Trophoblast cell (in vitro differentiated cells and primary cell): ENCODE measurements at places on chromosomes 13 and 19.

DNA sequence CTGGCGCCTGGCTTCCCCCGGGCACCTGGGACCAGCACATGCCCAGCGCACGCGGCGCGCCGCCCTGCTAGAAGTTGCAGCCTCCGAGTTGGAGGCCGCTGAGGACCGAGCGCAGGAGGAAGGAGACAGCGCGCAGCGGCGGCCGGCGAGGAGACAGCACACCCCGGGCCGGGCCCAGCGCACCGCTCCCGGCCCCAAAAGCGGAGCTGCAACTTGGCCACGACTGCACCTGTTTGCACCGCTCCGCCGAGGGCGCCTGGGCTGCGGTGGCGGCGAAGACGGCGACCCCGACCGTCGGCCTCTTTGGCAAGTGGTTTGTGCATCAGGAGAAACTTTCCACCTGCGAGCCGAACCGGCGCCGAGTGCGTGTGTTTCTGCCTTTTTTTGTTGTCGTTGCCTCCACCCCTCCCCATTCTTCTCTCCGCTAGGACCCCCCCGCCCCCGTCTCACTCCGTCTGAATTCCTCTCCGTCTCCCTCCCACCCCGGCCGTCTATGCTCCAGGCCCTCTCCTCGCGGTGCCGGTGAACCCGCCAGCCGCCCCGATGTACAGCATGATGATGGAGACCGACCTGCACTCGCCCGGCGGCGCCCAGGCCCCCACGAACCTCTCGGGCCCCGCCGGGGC is at the start of gene SOX1:
Gene SOX1, plus strand, starts transcription at position 34 of the 626 bp plus-strand sequence. Its CDS starts 510 bp downstream, at position 544.
- DNase-seq, result no peak

- DNase-seq, result peak; percentile 59
Observed at GRCh38 chr13:59914556-59914955, 249.2 kb downstream of the DIAPH3 start.

DNA sequence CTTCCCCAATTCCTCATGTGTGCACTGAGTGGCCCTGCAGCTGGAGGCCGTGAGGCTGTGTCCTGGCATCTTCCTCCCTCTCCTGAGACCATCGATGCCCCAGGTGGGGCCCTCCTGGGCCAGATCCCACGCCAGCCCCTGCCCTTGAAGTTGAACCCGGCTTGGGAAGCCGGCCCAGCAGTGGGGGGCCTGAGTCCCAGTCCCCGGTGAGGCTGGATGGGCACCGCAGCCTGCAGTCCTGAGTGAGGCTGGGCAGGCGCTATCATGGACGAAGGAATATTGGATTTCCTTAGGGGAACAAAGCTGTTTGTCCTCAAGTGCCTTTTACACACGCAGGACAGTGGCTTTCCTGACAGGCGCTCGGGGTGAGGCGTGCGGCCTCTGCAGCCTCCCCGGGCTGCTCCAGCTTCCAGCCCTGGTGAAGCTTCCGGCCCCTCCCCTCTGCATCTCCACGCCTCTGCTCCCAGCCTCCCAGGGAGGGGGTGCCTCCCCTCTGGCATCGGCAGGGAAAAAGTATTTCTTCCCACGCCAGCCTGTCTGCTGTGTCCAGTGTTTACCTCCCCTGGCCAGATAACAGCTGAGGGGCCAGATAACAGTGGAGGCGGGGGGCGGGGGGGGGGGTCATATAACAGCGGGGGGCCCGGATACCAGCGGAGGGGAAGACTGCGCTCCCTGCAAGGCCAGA is 159.5 kb downstream of the KDM4B start:
- no peak for DNase-seq

DNA sequence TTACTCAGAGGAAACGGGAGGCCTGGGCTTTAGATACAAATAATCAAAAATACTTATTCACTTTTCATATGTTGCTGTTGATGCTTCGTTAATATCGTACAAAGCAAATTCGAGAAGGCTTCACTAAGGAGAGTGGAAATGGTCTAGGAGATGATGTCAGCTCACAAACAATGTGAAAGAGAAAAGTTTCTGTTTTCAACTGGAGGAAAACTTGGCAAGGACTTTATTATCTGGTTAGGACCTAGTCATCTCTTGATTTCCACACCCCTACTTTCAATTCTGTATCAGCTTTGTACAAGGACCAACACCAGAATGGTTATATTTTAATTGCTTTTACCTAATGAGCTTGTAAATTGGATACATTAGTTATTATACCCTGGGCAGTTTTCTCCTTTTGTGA is 88.0 kb downstream of the SLC10A2 start:
- DNase-seq, result no peak

DNA sequence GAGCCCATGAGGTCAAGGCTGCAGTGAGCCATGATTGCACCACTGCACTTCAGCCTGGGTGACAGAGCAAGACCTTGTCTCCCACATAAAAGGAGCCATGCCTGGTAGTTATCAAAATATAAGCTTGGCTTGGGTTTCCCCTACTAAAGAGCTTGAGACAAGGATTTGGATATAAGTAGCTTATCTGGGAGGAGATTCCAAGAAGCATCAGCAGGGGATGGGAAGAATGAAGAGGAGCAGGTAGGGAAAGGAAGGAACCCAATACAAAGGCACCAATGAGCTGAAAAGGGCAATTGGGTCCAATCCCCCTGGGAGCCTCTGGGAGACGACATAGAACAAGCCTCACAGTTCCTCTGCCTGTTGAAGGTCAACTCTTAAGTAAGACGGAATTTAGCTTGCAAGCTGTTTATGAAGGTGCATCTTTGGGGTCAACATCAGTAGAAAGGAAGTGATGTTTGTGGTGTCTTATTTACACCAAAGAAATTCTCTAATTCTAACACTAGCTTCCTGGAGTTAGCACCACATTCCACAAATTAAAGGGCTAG is 7.4 kb upstream of the CLEC4G start:
- no peak for DNase-seq

DNA sequence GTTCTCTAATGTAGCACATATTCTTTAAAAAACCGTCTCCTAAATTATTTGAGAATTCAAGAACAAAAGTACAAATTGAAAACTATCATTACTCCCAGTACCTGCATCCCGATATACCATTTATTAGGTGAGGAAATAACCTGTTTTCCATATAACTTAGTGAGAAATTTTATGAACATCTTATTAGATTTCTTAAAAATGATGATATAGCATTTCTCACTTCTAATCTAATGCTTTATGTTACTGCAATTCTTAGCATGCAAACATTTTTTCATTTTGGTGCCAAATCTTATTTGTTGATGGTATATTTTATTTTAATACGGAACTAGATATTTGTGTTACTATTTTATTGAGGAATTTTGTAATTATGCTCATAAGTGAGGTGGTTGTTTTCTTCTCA is 1321.3 kb upstream of the SLC10A2 start:
- no peak for DNase-seq

DNA sequence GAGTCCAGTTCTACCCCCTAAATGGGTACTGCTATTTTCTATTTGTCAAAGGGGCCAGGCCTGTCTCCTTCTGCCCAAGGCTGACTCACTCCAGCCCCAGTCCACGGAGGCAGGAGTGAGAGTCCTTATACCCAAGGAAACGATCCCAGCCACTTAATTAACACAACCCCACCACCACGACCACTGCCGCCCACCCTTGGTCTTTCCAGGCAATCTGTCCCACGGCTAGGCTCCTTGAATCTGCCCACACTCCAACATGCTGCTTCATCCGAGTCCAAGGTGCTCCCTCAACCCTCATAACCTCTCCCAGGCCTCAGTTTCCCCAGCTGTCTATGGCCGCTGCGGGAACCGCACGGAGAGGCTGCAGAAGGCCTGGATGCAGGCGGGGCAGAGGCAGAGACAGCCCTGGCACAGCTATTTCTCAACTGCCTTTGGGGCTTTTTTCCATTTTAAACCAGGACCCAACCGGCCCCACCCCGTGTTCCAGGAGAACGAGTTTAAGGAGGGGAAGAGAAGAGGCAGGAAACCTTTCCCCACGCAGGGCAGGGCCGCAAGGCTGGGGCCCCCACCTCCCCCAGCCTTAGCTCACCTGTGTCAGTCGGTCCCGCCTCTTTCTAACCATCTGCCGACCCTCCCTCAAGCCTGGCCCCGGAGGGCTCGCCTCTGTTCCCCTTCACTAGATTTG is 746 bp downstream of the RAB3D start:
- DNase-seq, result peak; percentile 50

- no peak for DNase-seq
Observed at GRCh38 chr13:79612604-79613003, 131.6 kb downstream of the NDFIP2 start.

GRCh38 chr13:32707471-32707870 is 121.2 kb downstream of the PDS5B start:
- DNase-seq, result no peak

GRCh38 chr19:33316541-33317264 is 14.4 kb upstream of the CEBPA start:
- no peak for DNase-seq

- DNase-seq, result peak; percentile 55
Observed at GRCh38 chr13:51717786-51718398, 86.1 kb downstream of the DHRS12 start.

- DNase-seq, result no peak
Observed at GRCh38 chr19:30160426-30160825, 211.8 kb upstream of the ZNF536 start.

DNA sequence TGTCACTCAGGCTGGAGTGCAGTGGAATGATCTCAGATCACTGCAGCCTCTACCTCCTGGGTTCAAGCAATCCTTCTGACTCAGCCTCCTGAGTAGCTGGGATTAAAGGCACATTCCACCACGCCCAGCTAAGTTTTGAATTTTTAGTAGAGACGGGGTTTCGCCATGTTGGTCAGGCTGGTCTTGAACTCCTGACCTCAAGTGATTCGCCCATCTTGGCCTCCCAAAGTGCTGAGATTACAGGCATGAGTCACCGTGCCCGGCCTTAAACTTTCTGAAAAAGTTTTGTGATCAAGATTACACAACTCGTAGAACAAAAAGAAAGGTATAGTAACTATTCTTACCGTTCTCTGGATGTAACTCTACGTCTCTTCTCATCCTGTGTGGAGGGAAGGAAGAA is 21.2 kb downstream of the DNMT1 start:
- DNase-seq, result peak; percentile 55

GRCh38 chr19:28208745-28209144 is 1004.2 kb downstream of the UQCRFS1 start:
- DNase-seq, result no peak

- DNase-seq, result no peak
Observed at GRCh38 chr13:91356919-91357612, 9.6 kb downstream of the MIR17HG start.

- DNase-seq, result no peak
Observed at GRCh38 chr19:5897189-5897969, 6.2 kb downstream of the NDUFA11 start.

GRCh38 chr19:10915130-10916091 is 13.0 kb downstream of the YIPF2 start:
- peak; percentile 97 for DNase-seq

DNA sequence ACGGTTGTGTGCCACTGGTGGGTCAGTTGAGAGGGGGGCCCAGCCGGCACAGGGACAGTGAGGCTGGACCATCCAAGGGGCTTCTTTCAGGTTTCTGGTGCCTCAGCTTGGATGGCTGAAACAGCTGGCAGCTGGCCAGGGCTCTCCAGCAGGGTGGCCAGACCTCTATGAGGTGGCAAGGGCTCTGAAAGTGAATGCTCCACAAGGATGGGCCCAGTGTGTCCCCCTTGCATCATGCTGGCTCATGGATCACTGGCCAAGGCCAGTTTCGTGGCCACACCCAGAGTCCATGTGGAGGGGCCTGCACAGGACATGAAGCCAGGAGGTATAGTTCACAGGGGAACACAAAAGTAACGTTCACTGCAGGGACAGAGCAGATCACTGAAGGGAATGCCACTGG is 49.6 kb downstream of the CDADC1 start:
- no peak for DNase-seq

DNA sequence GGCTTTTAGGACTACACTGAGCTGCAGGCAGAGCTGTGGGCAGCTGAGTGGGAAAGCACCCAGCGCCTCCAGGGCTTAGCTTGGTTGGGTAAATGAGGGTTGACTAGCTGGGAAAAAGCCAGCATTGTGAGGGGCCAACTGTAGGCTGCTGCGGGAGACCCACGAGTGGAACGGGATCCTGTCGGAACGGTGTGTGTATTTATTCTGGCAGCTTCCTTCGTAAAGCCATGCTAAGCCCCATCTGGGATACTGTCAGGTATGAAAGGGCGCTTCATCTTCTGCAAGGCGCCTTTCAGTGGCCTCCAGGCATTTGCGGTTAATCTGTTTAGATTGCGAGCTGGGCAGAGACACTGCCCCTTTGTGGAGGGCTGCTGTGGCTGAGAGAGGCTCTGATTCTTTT is 39.5 kb upstream of the CNMD start:
- no peak for DNase-seq

- peak; percentile 85 for DNase-seq
Observed at GRCh38 chr13:26557393-26558073, at the start of gene WASF3. WASF3 (plus strand) TSS chr13:26557683; CDS start chr13:26642271, 84,588 bp downstream.

DNA sequence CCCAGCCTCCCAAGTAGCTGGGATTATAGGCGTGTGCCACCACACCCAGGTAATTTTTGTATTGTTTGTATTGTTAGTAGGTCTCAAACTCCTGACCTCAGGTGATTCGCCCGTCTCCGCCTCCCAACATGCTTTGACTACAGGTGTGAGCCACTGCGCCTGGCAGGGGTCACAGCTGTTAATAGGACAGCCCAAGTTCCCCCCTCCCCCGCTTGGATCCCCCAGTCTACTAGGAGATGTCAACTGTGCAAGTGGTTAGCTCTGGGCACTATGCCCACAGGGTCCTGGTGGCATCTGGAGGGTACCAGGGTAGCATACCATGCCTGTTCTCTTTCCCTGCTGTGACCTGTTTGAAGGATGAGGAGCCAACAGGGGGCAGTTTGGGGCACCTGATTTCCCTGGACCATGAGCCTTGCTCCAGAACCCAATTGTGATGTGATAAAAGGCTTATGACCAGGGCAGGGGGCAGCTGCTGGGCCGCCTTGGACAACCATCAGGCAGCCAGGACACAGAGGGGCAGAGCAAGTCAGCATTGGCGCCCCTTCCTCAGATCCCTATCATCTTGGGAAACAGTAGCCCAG is at the start of gene TSPAN16:
Gene TSPAN16, plus strand, starts transcription at position 496 of the 581 bp plus-strand sequence. CDS start 138 bp downstream, outside the sequence.
- no peak for DNase-seq

DNA sequence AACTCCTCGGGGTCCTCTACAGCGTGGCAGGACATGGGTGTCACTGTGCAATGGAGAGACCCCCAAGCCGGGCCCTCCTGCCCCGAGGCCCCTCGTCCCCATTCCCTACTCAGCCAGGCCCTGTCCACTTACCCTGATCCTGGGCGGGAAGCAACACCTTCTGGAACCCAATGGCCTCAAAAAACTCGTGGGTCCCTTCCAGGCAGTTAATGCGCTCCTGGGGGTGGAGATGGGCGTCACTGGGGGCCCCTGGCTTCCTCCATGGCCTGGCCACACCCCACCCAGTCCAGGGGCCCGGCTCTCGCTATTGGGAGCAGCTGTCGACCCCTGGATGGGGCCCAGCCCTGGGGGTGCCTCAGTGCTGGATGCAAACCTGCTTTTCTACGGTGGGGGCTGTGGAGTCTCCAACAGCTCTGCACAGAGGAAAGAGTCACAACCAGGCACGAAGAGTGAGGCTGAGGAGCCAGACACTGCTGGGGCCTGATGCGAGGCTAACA is 10.8 kb downstream of the UBXN6 start:
- DNase-seq, result no peak

- DNase-seq, result peak; percentile 43
Observed at GRCh38 chr19:53977429-53977990, 13.9 kb upstream of the CACNG6 start.

GRCh38 chr13:49052813-49053212 is 77.1 kb downstream of the FNDC3A start:
- DNase-seq, result no peak
